Muscle of back (tissue), 13 donors: ENCODE measurements at places on chromosomes 12 and 14.

- peak; percentile 1 for DNase-seq
These were observed 188.1 kb downstream of the SLC5A8 start for GRCh38 chr12:101021911-101022388.

GRCh38 chr14:50967103-50967502 is 22.8 kb upstream of the PYGL start:
- DNase-seq: no peak

GRCh38 chr14:96598332-96598928 is 96.2 kb downstream of the PAPOLA start:
- no peak for DNase-seq

- DNase-seq: no peak
These were observed 192.4 kb upstream of the CNTN1 start for GRCh38 chr12:40499856-40500255.

DNA sequence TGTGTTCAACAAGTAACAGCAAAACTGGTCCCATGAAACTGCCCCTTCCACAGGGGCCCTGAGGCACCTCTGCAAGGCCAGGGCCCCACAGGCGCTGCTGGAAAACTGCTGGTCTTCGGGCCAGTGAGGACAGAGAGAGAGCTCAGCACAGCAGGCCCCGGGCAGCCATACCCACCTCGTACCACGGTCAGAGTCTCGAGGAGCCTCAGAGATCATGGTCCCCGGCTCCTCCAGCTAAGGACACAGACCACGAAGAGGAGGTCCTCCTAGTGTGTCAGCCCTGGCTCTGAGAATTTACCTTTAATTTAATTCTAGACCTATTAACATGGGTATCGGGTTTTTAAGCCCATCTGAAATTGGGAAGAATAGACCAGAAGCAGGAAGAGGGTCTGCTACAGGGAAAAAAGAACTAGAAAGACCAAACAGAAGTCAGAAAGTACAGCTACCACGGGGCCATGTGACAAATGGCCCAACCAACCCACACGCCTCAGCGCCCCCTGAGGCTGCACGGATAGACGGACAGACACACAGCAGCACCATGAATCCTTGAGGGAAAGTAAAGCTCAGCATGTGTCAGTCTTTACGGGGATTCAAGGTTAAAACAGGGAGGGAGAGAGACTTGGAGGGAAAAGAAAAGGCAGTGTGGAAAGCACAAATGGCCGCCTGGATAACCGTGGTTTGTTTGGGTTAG is 22.9 kb downstream of the ANKRD9 start:
- DNase-seq: no peak

DNA sequence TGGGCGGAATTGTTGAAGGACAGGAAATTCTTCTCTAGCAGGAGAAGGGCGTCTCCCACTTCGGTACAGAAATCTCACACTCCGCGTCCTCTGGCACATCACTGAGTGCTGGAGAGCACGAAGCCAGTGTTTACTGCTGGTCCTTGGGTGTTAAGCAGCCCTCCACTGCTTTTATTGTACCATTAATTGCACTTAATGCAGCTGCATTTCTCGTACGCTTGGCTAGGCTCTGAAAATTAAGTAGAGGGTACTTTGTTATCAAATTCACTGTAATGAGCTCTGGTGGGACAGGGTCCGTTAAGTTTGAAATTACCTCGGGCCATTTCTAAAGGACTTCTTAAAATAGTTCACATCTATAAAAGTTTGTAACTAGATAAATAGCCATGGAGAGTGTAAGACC is 411.2 kb downstream of the NPAS3 start:
- no peak for DNase-seq

DNA sequence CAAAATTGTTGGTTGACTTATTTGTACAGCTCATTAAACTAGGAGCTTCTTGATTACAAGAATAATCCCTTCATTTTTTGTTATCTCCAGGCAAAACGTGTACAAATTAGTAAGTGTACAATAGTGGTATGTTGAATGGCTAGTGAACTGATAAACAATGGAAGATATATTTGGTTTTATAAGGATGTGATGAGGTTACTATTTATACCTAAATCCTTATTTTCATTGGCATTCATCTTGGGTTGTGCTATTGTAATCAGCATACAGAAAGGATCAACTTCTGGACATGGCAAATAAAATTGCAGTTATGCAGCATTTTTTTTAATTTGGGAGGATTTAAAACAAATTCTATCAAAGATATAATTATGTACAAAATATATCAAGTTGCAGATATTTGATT is 199.4 kb upstream of the GZMB start:
- no peak for DNase-seq

DNA sequence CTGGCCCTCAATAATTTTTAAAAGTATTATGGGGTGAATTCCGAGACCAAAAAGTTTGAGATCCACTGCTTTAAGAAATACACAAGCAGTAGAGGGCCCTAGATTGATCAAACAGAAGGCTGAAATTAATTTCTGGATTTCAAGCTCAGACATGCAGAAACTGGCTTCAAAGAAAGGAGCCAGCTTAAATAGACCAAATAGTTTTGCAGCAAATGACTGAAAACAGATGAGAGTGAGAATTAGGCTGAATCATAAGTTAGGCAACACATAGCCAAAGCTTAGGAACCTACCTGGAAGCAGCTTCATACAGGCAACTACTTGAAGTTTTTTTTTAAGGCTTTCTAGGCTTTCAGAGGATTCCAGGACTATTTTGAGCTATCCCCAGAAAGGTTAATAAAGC is 12.4 kb downstream of the ATF7 start:
- no peak for DNase-seq

GRCh38 chr14:72800848-72801370 is 93.0 kb downstream of the DPF3 start:
- no peak for DNase-seq

GRCh38 chr12:131378861-131379665 is 331.8 kb upstream of the SFSWAP start:
- DNase-seq: no peak

DNA sequence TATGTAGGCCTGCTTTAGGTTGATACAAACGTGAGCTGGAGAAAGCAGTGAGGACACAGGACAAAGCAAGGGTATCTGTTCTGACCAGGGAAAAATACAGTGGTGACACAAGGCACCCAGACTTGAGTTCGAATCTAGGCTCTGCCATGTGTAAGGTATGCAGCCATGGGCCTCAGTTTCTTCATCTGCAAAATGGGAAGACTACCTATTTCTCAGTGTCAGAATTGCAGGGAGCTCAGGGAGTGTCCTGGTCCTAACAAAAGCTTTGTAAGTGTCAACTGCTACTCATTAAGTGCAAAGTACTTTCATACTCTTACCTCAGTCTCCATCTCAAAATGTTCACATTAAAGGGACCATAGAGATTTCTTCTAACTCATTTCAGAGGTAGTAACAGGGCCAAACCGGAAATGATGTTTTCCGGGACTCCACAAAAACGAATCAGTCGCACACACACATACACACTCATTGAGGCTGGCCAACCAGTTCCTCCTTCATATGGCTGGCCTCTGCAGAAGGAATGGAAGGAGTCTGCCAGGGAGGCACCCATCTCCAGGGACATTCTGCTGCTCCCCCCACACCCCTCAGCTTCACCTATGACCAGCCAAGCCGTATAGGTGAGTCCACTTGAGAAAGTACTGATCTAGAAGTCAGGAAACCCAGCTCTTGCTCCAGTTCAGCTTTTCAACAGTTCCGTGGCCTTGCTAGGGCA is 7.8 kb downstream of the CTDSP2 start:
- peak; percentile 63 for DNase-seq

GRCh38 chr12:104699489-104700190 is 242.9 kb downstream of the CHST11 start:
- no peak for DNase-seq

- no peak for DNase-seq
These were observed 63.2 kb downstream of the TTC9 start for GRCh38 chr14:70704960-70705359.

GRCh38 chr14:68951035-68951797 is 27.9 kb downstream of the ACTN1 start:
- DNase-seq: peak; percentile 55

DNA sequence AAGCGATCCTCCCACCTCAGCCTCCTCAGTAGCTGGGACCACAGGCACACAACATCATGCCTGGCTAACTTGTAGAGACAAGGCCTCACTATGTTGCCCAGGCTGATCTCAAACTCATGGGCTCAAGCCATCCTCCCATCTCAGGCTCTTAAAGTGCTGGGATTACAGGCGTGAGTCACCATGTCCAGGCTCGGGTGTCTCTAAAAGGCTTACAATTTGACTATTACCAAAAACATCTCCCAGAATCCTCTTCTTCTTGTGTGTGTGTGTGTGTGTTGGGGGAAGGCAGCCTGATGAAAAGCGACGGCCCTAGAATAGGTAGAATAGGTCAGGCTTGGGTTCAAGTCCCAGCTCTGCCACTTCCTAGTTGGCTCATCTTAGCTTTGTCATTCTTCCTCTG is 16.8 kb downstream of the MSI1 start:
- DNase-seq: no peak

GRCh38 chr12:4178424-4179170 is 95.0 kb upstream of the CCND2 start:
- DNase-seq: no peak

DNA sequence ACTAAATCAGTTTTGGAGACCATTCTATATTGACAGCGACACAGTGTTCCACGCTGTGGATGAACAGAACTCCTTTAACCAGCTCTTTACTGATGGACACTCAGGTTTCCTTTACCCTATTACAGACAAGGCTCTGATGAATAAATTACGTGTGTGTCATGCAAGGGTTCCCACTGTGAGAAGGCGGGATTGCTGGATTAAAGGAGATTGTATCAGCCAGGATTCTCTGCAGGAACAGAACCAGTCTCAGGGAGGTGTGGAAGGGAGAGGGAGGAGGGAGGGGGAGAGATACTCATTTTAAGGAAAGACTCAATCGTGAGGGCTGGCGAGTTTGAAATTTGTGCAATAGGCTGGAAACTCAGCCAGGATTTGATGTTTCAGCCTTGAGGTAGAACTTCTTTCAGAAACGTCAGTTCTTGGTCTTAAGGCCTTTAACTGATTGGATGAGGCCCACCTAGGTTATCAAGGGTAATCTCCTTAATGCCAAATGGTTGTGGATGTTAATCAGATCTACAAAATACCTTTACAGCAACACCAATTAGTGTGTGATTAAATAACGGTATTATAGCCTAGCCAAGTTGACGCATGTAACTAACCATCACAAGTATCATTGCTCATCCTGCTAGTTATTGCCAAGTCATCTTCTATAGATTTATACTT is 104.0 kb downstream of the GCH1 start:
- DNase-seq: no peak

GRCh38 chr12:131008131-131008912 is 54.6 kb downstream of the ADGRD1 start:
- no peak for DNase-seq

DNA sequence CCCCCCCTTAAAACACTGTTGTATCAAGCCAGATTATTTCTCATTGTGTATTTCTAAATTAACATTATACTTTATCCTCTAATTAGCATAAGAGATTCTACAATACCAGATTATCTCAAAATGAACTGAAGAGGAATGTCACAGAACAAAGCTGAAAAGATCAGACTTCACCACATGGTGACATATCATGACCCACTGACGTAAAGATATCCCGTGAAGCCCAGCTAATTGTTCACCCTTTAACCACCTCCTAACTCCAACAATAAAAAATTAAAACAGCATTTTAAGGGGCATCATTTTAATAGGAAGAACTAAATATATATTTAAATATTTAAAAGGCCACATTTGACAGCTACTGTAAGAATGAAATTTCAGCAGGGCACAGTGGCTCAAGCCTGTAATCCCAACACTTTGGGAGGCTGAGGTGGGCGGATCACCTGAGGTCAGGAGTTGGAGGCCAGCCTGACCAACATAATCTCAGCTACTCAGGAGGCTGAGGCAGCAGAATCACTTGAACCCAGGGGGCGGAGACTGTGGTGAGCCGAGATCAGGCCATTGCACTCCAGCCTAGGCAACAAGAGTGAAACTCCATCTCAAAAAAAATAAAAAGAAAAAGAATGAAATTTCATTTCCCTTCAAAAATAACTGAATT is 29.0 kb downstream of the CDK17 start:
- no peak for DNase-seq

DNA sequence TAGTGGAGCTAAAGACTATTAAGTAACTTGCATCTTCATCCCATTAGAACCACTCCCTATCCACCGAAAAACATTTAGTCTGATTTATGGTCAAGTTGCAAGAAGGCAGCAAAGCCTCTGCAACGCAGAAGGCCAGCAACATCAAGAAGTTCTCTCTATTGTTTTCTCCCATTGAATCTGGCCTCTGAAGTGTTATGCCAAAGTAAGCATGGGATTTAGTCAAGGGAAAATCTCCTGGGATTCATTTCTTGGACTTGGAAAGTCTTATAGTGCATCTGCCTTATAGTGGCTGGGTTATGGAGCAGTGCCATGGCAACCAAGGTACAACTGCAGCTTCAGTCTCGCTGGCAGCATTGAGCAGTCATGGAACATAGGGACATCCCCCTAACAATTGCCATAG is 87.7 kb upstream of the KRR1 start:
- DNase-seq: no peak

- no peak for DNase-seq
These were observed 474 bp downstream of the TRPV4 start for GRCh38 chr12:109832541-109833306.

- peak; percentile 50 for DNase-seq
These were observed 176.1 kb downstream of the DAD1 start for GRCh38 chr14:22412926-22413411.

DNA sequence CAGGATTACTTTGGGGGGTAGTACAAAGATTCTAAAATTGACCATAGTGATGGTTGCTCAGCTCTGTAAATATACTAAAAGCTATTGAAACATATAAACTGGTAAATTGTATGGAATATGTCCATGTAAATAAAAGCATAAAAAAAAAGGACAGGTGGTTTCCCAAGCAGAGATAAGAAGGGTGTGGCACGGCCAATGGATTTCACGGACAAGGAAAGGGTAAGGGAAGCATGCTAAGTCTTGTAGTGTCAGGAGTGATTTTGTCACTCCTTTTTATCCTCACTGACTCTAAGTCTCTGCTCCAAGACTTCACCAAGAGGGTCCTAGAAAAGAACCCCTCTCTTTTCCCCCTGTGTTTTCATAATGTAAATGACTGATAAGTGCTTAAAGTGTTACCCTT is 229.2 kb downstream of the SPTSSA start:
- no peak for DNase-seq
